ENCODE measurements at places on chromosomes 13 and 19. TPM values are rescaled to one million over a fixed set of nuclear protein-coding genes. Genes with fewer than 3 reads are reported as not detected.
A peak's percentile ranks its signal among the peaks of the same experiment; 100 is the strongest.

GRCh38 chr19:40524133-40524549, 52.5 kb upstream of the SHKBP1 start:
- no peak for DNase-seq

- DNase-seq: peak; percentile 34
Measured at GRCh38 chr19:57192077-57192420, 749 bp downstream of the ZNF264 start.

- no peak for DNase-seq
Measured at GRCh38 chr19:40690050-40690692, at the start of gene NUMBL. TSS of gene NUMBL (minus strand) at chr19:40690651. CDS start at chr19:40690483, 168 bp downstream.

The CRB3 gene
- total RNA-seq: 63.3 TPM

Data from type B pancreatic cell (in vitro differentiated cells).